NCI-H1092 treated with DMSO at 0.1 percent for 48 hours (cell line): ENCODE measurements at places on chromosomes 3 and 15.
A peak's percentile ranks its signal among the peaks of the same experiment; 100 is the strongest.

GRCh38 chr15:50187525-50187924 lies 5.5 kb downstream of the SLC27A2 start:
- no peak for DNase-seq

DNA sequence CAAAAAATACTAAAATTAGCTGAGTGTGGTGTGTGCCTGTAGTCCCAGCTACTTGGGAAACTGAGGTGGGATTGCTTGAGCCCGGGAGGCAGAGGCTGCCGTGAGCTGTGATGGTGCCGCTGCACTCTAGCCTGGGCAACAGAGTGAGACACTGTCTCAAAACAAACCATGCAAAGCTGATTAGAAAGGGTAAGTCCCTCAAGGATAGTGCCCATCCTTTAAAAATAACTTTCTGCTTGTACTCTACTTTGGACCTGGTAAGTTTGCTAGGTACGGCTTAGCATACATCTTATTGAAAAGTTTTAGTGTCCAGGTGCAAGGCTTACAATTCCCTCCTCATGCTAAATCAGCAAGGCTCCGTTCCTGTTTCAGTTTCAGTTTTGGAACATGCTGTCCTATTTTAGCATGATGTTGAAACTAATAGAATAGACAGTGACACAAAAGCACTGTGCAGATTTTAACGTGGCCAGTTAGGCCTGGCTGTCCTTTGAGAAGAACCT lies 21.4 kb downstream of the FEM1B start:
- DNase-seq = no peak

GRCh38 chr3:110789315-110789714 lies 282.3 kb upstream of the NECTIN3 start:
- DNase-seq = no peak

- no peak for DNase-seq
Measured at GRCh38 chr15:67066041-67066958, 898 bp downstream of the SMAD3 start.

GRCh38 chr15:39426552-39427532 lies 154.0 kb upstream of the THBS1 start:
- DNase-seq = peak; percentile 69

GRCh38 chr15:75928680-75929608 lies 25.3 kb downstream of the FBXO22 start:
- no peak for DNase-seq

DNA sequence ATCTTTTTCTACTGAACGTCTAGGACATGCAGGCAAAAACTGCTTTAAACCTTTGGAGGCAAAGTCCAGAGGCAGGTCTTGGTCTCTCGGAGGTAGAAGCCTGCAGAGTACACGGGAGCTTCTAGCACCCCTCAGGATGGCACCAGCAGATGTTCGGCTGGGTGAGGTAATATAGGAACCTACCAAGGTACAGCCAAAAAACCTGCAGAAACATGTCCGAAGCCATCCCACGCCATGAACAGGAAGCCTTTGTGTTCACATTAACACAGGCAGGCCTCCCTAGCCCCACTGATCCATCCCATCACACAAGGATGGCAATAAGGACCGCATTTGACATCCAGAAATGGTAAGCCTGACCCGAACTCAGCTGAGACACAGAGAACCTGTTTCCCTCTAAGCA lies 157.9 kb upstream of the HES1 start:
- DNase-seq = no peak

- no peak for DNase-seq
Measured at GRCh38 chr15:73330206-73331051, 38.3 kb downstream of the HCN4 start.

DNA sequence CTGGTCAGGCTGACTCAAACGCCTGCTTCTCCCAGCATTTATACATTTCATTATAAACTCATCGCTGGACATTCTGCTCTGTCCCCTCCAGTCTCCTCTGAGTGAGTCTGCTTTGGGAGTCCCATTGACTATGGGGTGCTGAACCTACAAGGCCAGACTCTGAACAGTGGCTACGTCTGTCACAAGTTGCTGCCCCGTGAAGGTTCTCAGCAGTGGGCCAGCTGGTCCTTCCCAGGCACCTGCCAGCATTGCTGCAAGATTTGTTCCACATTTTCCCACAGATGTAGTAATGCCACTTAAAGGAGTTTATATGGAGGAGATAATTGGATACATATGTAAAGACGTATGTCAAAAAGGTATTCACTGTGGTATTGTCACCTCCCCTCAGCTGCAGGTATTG lies 72.7 kb upstream of the ATP13A3 start:
- DNase-seq = no peak

DNA sequence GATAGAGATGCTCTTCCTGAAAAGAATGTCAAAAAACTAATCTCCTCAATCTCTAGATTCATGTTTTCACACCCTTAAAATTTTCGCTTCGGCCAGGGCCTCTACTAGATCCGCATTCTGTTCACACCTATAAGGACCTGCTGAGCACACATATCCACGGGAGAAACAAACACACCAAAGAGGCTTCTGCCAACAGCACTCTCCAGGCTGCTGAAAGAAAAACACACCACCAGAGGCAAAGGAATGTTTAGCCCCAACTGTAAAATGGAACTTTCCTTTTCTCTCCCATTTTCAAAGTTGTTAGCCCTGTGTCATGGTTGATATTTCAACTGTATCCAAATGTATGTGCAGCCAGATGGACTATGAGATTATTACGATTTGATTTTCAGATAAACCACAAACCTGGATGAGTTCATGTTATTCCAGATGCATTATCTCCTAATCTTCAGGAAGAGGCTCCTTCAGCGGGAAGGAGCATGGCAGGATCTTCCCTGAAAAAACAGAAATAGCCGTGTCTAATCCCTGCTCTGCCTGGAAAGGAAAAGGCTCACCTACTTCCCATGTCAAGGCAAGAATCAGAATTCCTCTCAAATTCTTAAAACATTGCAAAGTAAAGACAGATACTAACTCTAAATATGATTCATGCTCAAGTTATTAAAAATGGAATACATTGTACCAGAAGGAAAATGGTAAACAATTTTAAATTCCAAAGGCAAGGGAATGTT lies 442.7 kb upstream of the NR2F2 start:
- DNase-seq = no peak

DNA sequence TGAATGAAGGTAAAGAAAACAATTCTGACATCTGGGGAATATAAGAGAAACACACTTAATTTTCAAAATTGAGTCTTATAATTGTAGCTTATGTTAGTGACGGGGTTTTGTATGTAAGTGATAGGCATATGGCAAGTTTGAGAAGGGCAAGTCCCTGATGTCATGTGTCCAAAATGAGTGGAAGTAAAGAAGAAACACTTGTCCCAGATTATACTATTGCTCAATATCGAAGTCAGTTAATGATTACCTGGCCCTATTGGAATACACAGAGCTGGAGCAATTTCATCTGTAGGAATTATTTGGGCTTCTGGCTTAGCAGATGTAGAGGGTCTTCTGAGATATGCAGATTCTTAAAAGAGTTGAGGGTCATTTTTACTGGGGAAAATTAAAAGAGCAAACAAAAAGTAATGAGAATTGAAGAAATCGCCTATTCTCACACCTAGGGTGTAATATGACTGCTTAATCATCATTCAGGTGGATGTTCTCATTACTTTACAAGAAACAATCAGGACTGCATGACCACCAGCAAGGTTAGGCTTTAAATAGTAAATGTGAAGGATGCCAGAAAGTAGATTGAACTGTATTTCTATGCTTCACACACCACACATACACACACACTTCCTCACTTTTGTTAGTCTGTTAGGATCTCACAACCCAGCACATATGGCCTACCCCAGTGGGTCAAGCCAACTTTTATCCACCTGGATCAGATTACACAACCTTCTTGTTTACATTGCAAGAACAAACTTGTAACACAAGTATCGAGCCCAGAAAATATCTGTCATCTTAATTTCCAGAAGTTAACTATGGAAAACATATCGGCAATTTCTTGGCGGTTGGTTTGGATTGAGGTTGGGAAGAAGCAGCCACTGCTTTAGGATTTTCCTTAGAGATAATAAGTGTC lies 183.3 kb upstream of the LRRC3B start:
- no peak for DNase-seq

- DNase-seq = no peak
Measured at GRCh38 chr3:124684459-124684858, 45.8 kb upstream of the UMPS start.

GRCh38 chr3:181230258-181230657 lies 240.7 kb upstream of the DNAJC19 start:
- no peak for DNase-seq

DNA sequence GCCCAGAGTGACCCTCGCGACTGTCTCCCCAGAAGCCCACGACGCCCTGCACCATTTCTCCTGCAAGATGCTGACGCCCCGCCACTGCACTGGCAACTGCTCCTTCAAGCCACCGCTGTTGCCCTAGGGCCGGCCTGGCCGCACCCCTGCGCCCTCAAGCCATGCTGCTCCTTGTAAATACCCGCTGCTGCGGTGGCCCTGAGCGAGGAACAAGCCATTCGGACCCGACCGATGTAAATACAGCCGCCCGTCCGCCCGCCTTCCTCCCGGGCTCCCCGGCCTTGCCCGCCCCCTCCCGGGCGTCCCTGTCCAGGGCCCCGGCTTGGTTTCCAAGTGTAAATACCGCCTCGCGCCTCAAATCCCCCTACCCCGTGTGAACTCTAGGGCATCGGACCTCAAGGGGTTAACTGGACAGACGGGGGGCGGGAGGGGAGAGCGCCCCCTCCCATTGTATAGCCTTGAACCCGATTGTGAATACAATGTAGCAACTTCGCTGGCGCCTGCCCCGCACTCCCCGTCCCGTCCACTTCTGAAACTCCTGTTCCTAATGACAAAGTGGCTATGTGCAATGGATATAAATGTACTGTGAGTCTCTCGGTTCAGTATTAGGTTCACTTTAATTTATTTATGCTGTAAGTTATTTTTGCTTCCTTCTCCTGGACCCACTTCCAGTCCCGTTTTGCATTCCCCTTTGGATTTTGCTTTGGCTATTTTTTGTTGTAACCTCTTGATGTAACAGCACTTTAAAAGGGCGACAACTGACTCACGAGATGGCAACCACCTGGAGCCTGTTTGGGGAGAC lies 5.9 kb downstream of the RNU6-1 start:
- DNase-seq = no peak

DNA sequence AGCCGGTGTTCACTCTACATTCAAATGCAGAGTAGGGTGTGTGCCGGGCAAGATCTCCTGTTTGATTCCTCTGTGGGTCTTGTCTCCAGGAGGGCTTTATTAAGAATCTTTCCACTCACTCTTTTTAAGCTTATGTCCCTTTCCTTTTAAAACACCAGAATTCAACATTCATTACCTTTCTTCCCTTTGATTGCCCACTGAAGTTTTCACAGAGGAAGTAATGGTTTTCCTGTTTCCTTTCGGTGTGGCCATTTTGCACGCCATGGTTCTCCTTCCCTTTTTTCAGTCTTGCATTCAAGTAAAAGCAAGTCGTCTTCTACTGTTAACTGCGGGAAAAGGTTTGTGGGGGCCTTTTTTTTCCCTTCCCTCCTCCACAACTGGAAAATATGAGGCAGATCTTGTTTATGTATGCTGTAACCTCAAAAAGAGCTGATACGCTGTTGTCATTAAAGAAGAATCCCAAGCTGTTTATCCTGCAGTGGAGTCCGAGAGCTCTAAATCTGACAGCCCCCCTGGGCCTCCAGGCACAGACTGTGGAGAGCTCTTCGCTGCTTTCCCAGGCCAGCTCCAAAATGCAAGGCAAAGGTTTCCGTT lies 40.5 kb downstream of the FILIP1L start:
- no peak for DNase-seq

DNA sequence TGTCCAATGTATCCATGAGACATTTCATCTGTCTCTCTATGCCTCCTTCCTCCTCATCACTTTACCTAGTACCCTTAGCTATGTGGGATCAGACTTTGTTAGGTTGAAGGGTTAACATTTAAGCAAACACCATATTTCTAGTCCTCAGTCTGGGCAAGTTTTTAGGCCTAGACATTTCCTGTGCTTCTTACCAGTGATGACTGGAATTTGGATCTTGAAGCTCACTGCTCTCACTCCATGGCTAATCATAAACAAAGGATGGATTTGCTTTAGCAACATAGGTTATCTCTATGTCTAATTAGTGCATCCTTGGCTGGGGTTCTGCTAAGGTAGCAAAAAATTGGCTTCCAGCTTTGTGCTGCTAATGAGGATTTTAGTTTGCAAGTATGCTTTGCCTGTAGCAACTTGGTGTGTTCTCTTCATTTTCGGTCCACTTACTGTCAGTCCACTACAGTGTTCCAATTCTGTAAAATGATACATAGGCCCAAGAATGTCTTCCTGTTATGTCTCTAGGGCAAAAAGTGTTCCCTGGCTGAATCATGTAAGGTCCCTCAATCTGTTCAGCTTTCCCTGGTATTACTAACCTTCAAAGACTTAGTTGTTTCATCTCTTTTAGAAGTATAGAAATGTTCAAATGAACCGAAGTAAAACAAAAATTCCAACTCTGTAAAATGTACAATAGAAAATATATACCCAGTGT lies 615.4 kb downstream of the CADM2 start:
- DNase-seq = no peak

DNA sequence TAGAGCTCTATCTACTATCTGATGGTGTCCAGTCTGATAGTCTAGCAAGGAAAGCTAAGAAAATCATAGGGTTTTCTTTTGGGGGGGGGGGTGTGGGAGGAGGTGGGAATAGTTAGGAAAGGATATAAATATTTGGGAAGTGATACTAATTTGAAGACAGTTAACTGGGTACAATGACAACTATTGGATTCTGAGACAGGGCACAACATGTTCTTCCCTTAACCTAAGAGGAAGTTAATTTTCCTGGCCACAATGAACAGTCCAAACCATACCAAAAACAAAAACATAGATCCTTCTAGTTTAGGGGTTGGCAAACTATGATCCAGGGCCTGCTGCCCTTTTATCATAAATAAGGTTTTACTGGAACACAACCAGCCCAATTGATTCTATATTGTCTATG lies 10.0 kb upstream of the HCLS1 start:
- DNase-seq = no peak

- DNase-seq = no peak
Measured at GRCh38 chr3:179415377-179415776, 35.9 kb downstream of the GNB4 start.

GRCh38 chr3:194078045-194078821 lies 57.7 kb upstream of the HES1 start:
- no peak for DNase-seq

DNA sequence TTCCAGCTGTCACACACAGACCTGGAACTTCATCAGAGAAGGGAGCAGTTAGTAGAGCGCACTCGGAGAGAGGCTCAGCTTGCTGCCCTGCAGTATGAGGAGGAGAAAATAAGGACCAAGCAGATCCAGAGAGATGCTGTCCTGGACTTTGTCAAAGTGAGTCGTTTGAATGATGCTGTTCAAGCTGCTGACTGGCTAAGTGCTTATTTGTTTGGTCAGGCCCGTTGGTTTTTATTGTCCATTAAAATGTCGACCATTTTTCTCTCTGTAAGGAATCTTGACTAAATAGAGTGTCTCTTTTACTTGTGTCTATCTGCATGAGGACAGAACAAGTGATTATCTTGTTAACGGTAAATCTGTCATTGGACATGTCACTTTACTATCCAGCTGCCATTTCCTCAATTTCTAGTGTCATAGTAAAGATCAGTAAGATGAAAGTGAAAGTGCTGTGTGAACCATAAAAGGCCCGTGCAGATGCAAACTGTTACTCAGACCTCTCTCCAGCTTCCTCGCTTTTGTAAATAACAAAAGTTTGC lies 56.9 kb downstream of the LRCH3 start:
- no peak for DNase-seq
